ENCODE measurements at places on chromosomes 1 and 21. TPM values are rescaled to one million over a fixed set of nuclear protein-coding genes. Genes with fewer than 3 reads are reported as not detected.

DNA sequence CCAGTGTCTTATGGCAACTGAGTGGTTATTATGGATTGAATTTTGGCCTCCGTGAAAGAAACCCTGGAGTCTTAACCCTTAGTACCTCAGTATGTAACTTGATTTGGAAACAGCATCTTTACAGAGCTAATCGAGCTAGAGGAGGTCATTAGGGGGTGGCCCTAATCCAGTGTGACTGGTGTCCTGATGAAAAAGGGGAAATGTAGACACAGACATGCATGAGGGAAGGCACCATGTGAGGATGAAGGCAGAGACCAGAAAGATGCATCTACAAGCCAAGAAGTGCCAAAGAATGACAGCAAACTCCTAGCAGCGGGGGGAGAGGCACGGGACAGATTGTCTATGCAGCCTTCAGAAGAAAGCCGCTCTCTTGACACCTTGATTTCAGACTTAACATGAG, 14.7 kb downstream of the DOP1B start:
- H3K27ac ChIP-seq: no peak overlapping the region
- peaks cover 10% of the 10 kb centered on the region for H3K4me1 ChIP-seq
- no peak overlapping the region for H3K4me3 ChIP-seq
- DNase-seq: no peak
- peaks cover 9% of the 10 kb centered on the region for H3K36me3 ChIP-seq
- no peaks in the 10 kb centered on the region for H3K27me3 ChIP-seq

GRCh38 chr1:119861547-119861946, 34.8 kb downstream of the ADAM30 start:
- no peak for DNase-seq
- H3K4me3 ChIP-seq: no peak overlapping the region
- H3K36me3 ChIP-seq: no peaks in the 10 kb centered on the region
- peaks cover 12% of the 10 kb centered on the region for H3K27me3 ChIP-seq

- H3K4me1 ChIP-seq: peaks cover 4% of the 10 kb centered on the region
- no peak for DNase-seq
- H3K27ac ChIP-seq: no peak overlapping the region
- no peak overlapping the region for H3K4me3 ChIP-seq
- H3K36me3 ChIP-seq: no peaks in the 10 kb centered on the region
- H3K27me3 ChIP-seq: no peaks in the 10 kb centered on the region
Measured at GRCh38 chr1:225435957-225436392, 8.1 kb upstream of the LBR start.

DNA sequence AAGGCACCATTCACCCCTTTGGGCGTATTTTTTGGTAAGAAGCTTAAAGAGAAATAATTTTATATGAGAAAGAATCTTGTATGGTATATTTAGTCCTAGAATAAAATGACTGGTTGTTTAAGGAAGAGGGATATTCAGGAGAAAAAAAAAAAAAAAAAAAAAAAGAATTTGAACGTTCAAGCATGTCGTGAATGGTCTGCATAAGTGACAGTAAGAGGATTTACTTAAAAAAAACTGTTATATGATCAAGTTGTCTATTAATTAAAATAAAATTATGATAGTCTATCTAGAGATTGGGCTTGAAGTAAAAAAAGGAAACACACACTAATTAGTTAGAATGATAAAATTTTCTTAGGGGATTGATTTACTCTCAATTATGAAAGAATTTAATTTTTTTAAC, 11.7 kb upstream of the OR14I1 start:
- H3K27ac ChIP-seq: no peak overlapping the region
- peaks cover 6% of the 10 kb centered on the region for H3K27me3 ChIP-seq
- no peak for DNase-seq
- H3K4me1 ChIP-seq: no peaks in the 10 kb centered on the region
- peaks cover 4% of the 10 kb centered on the region for H3K36me3 ChIP-seq

HSD11B1 gene
- total RNA-seq: 6.7 TPM

GRCh38 chr1:183998045-183998444, 39.5 kb downstream of the COLGALT2 start:
- no peaks in the 10 kb centered on the region for H3K27me3 ChIP-seq
- H3K36me3 ChIP-seq: no peaks in the 10 kb centered on the region
- H3K4me1 ChIP-seq: peaks cover 21% of the 10 kb centered on the region
- no peak overlapping the region for H3K4me3 ChIP-seq
- H3K27ac ChIP-seq: no peak overlapping the region

- H3K36me3 ChIP-seq: peaks cover 44% of the 10 kb centered on the region
- DNase-seq: no peak
- no peak overlapping the region for H3K4me3 ChIP-seq
- H3K4me1 ChIP-seq: peaks cover 5% of the 10 kb centered on the region
- H3K27ac ChIP-seq: no peak overlapping the region
Measured at GRCh38 chr1:168202941-168203654, 22.7 kb upstream of the SFT2D2 start.

C1orf115 gene
- total RNA-seq: 1.1 TPM

DNA sequence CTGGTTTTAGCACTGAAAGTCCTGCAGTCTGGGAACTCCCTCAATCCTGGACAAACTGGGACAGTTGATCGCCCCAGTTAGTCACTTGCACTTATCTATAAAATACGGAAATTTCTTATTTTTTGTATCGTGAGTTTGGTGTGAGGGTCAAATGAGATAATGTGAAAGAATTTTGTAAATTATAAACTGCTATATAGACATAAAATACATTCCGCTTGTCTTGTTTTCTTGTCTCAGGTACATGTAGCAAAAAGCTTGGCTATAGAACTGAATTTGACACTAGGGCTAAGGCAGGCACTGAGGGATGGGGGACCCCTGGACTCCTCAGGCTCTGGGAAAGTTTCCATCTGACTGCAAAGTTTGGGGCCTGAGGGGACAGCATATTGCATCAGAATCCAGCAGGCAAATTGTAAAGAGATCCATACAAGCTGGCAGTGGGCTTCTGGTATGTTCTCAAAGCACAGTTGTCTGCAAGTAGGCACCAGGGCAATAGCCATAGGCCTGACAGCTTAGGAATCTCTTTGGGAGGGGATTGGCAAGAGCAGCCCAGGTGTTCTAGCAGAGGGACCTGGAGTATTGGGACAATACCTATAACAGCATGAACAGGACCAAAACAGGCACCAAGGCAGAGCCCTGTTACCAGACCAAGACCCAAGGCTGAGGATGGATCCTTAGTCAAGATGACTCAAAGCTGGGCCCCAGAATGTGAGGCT, 44.3 kb downstream of the S1PR1 start:
- no peaks in the 10 kb centered on the region for H3K36me3 ChIP-seq
- H3K27ac ChIP-seq: no peak overlapping the region
- no peak overlapping the region for H3K4me3 ChIP-seq
- peaks cover 91% of the 10 kb centered on the region for H3K4me1 ChIP-seq
- no peak for DNase-seq

HHIPL2 gene
- total RNA-seq: 0.12 TPM

CLDN8 gene
- total RNA-seq: not detected

- H3K36me3 ChIP-seq: peaks cover 18% of the 10 kb centered on the region
- DNase-seq: no peak
- no peaks in the 10 kb centered on the region for H3K27me3 ChIP-seq
- H3K4me1 ChIP-seq: peaks cover 56% of the 10 kb centered on the region
- H3K27ac ChIP-seq: no peak overlapping the region
Measured at GRCh38 chr1:244439391-244440032, 12.2 kb downstream of the ADSS2 start.

- H3K4me1 ChIP-seq: no peaks in the 10 kb centered on the region
- H3K27me3 ChIP-seq: peaks cover 22% of the 10 kb centered on the region
- DNase-seq: no peak
Measured at GRCh38 chr1:182917378-182917777, 35.6 kb downstream of the SHCBP1L start.

RGS4 gene
- total RNA-seq: not detected

DNA sequence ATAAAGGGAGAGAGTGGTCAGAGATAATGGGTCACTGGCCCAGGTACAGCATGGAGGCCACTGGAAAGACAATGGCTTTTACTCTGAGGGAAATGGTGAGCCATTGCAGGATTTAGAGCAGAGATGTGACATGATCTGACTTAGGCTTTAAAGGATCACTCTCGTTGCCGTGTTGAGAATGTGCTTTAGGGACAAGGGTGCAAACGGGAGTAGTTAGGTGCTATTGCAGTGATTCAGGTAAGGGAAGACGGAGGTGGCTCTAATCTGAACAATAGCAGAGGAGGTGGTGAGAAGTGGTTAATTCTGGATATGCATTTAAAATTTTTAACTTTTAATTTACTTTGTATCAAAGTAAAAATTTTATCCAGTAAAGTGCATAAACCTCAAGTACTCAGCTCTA, 9.8 kb downstream of the ADORA1 start:
- H3K4me3 ChIP-seq: no peak overlapping the region
- no peak for DNase-seq
- H3K4me1 ChIP-seq: no peaks in the 10 kb centered on the region

DNA sequence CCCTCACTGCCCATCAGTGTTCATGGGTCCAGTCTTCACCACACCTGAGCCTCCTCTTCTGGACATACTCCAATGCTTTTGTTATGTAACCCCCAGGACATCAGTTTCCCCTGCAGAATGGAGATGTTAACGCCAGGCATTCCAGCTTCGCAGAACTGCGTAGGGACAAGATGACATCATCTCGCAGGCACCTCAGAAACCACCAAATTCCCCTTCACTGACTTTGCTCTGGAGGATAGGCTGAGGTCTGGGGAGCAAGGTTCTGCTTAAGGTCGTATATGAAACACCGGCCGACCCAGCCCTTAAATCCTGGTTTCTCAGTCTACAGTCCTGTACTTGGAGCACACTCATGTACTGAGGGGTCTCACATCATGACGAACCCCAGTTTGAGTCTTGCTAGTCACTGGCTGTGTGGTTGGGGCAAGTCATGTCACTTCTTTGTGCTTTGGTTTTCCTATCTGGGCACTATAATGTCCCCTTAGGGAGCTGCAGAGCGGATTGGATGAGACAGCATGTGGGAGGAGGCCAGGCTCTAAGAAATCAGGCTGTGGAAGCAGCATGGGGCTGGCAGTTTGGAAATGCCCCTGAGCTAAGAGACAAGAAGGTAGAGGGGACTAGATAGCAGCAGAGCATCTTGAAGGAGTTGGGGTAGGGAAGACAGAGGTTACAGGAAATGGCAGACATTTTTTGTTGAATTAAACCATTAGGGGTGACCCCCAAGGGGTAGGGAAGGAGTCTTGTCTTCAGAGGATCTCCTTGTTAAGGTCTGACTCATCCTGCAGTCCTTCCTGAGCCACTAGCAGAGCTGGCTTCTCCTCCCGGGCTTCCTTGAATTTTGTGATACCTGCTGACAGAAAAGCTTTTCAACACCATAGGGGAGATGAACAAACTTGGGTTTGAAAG, 138.3 kb downstream of the FOXD2 start:
- H3K36me3 ChIP-seq: no peaks in the 10 kb centered on the region
- peaks cover 23% of the 10 kb centered on the region for H3K27me3 ChIP-seq
- H3K4me3 ChIP-seq: no peak overlapping the region
- no peak overlapping the region for H3K27ac ChIP-seq

DNA sequence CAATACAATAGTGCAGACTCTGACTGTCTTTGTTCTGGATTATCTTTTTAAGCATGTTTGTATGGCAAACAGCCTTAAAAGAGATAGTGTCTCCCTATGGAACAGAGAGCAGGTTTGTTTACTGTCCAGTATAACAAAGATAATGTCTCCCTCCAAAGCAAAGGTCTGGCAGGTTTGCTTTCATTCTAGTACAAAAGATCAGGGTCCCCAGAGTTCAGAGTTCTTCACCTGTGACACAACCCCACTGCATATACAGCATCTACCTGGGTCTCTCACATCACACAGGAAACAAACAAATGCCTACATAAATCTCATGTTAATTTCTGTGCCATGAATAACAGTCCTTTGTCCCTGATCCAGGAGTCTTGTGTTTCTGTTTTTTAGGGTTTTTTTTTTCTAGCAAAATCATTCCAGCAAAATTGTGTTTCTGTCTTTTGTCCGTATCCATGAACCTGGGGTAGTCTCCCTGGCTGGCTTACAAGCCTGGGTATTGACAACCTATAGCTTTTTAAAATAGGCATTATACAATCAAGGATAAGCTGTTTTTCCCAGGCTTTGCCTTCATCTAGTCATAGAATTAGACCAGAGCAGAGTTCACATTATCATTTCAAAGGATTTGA, 89.4 kb upstream of the PTBP2 start:
- H3K27me3 ChIP-seq: no peaks in the 10 kb centered on the region
- H3K4me1 ChIP-seq: no peaks in the 10 kb centered on the region
- no peak overlapping the region for H3K27ac ChIP-seq
- no peak overlapping the region for H3K4me3 ChIP-seq
- DNase-seq: no peak

FCAMR gene
- total RNA-seq: not detected

C1orf56 gene
- total RNA-seq: 0.49 TPM

NR1I3 gene
- total RNA-seq: not detected

DNA sequence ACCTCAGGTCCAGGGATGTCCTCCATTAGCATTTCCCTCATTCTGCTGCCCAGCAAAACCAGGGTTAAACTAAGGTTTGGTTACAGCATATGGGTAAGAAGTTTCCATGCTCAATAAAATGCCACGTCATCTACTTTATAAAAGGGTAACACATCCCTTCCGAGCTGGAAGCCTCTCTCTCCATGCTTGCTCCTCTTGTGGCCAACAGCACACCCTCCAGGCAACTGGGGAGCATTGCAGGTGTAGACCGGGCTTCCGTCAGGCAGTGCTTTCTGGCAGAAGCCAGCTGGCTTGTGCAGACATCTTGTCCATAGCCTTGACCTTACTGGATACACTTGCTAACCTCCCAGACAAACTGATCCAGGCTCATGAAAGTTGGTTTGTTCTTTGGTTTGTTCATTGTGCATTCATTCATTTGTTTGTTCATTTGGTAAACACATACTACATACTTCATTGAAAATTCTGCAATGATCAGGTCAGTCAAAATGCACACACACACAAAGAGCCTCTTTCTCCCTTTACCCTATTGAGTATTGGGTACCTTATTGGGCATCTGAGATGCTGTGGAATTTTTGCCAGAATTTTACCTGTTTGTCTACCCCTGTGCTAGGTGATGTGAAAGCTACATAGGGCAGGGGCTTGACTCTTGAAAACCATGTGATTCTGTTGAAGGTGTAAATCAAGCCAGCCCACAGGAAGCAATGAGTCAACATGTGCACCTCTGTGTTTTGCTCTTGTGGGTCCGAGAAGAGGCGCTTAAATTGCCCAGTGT, 422.8 kb downstream of the CAMTA1 start:
- DNase-seq: peak; percentile 55
- no peaks in the 10 kb centered on the region for H3K4me1 ChIP-seq
- H3K27me3 ChIP-seq: peaks cover 51% of the 10 kb centered on the region
- H3K4me3 ChIP-seq: no peak overlapping the region
- H3K27ac ChIP-seq: no peak overlapping the region

DNA sequence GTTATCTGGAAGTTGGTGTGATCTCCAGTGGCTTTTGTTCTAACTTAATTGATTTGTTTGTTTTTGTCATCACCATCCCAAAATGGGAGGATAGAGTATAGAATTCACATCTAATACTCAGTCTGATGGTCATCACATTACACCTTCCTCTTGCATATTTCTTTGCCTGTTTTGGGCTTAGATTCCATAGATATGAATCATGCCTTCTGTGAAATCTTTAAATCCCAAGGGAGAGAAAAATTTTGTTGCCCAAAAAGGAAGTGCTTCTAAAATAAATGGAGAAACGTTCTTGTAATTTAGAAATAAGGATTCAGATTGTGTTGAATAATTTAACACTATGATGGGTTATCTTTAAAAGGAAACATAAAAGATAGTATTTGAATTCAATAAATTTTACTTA, 446.0 kb upstream of the LRRC7 start:
- no peaks in the 10 kb centered on the region for H3K4me1 ChIP-seq
- H3K36me3 ChIP-seq: no peaks in the 10 kb centered on the region
- no peak overlapping the region for H3K27ac ChIP-seq
- no peaks in the 10 kb centered on the region for H3K27me3 ChIP-seq
